Stimulated activated CD8-positive, alpha-beta memory T cell treated with anti-CD3 and anti-CD28 coated beads, Interleukin-7, amount 100 ng/mL, for 1 hour (primary cell): ENCODE measurements at places on chromosomes 6 and 20.

DNA sequence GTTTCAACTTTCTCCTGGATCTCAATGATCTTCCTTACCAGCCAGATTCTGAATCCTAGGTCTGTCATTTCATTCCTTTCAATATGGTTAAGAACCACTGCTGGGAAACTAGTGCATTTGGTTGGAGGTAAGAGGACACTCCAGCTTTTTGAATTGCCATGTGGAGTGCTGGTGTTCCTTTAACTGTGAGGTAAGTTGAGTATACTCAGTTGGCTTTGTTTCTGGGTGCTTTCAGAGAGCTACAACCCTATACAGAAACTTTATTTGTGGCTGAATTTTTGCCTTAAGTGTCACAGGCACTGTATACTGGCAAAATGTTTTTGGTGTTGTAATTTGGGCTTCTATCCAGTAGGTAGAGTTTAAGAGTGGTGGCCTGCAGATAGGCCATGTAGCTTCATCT, 175.8 kb downstream of the TBC1D32 start:
- no peak for DNase-seq

DNA sequence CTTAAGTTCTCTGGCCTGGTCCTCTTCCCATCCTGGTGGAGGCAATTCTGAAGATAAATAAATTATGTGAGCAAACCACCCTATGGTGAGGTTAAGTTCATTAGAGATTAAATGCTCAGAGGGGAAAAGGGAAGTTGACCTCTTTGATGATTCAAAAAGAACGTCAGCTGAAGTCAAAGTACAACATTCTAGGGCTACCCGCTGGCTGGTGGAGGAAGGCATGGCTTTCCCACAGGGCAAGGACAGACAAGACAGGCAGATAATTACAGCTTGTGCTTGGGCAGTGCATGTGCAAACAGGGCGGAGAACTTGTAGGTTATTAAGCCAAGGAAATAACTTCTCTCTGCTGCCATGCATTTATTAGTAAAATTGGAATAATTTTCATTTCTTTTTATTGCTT, 91.0 kb upstream of the SLC24A3 start:
- no peak for DNase-seq

- peak; percentile 12 for DNase-seq
Observed at GRCh38 chr6:24719125-24719971, at the start of gene C6orf62. Gene C6orf62 (minus strand): TSS chr6:24719154. CDS start chr6:24718668, 486 bp downstream.

GRCh38 chr6:44052419-44053023, 74.7 kb downstream of the MRPL14 start:
- DNase-seq = no peak

GRCh38 chr6:101397199-101397598, 3.7 kb downstream of the GRIK2 start:
- no peak for DNase-seq

DNA sequence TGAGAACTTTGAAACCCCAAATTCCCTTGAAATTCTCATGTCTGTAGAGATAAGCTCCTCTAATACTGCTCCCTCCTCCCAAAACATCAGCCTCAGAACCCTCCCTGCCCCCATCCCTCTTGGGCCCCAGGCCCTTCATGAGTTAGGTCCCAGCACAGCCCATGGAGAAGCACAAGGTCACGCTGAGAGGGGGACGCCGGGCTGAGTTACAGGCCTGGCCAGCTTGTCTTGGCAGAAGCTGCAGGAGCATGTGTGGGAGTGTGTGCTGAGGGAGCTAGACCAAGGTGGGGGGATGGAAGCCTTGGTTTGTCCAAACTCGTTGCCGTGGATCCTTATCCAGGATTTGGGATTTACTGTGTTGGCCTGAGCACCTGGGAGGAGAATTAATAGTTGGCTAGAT, 8.5 kb upstream of the PTCRA start:
- no peak for DNase-seq

GRCh38 chr6:284486-284885, 7.8 kb upstream of the DUSP22 start:
- no peak for DNase-seq

- no peak for DNase-seq
Observed at GRCh38 chr6:6643398-6643797, 54.9 kb downstream of the LY86 start.

- DNase-seq = no peak
Observed at GRCh38 chr6:147991961-147992360, 350.7 kb upstream of the SASH1 start.

DNA sequence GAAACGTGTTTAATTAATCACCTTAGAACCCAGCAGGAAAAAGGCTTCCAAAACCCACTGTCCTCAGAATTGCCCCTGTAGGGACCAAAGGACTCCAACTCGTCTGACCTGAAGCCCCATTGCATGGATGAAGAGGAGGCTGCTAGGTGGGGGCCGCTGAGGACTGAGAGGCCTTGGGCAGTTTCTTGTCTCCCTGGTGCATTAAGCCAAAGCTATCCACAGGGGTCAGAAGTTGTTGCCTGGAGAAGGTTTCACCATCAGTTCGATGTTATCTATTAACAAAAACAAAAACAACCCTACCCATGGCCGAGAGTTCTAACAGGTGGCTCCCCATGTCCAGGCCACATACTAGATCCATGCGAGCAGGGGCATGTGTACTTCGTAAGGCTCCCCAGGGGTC, 120.9 kb upstream of the CD93 start:
- no peak for DNase-seq

- DNase-seq = no peak
Observed at GRCh38 chr6:113068570-113068969, 721.4 kb downstream of the RFPL4B start.

- no peak for DNase-seq
Observed at GRCh38 chr20:58103517-58103904, 124.9 kb downstream of the ANKRD60 start.

- DNase-seq = no peak
Observed at GRCh38 chr6:154412106-154412820, 55.7 kb upstream of the IPCEF1 start.

GRCh38 chr6:76247527-76247926, 175.1 kb upstream of the IMPG1 start:
- no peak for DNase-seq

GRCh38 chr6:24686946-24687345, 20.1 kb downstream of the ACOT13 start:
- no peak for DNase-seq

- no peak for DNase-seq
Observed at GRCh38 chr6:79810185-79810705, 137.1 kb downstream of the ELOVL4 start.
